Right lobe of liver (tissue), 6 donors: ENCODE measurements at places on chromosomes 2 and 18. TPM values are rescaled to one million over a fixed set of nuclear protein-coding genes. Genes with fewer than 3 reads are reported as not detected.

The NGEF gene
- 20.8 TPM for total RNA-seq

The FAM98A gene
- total RNA-seq: 25.6 TPM

The DNAH7 gene
- 0.12 TPM for total RNA-seq

The SERPINB12 gene
- not detected for total RNA-seq

The SFT2D3 gene
- 4.7 TPM for total RNA-seq

The C2orf78 gene
- total RNA-seq: not detected

The STAT4 gene
- total RNA-seq: 1.7 TPM

The RFTN2 gene
- total RNA-seq: 0.58 TPM
